Activated T-helper 1 cell treated with anti-CD3 and anti-CD28 coated beads, Interleukin-12 subunit alpha, Interleukin-12 subunit beta, Interleukin-2, Interleukin-4 antibody, amounts not matched to agents 30 ng/mL and 10 ng/mL and 1 ng/mL, durations not matched to agents 14 hours and 24 hours and 36 hours (primary cell): ENCODE measurements at places on chromosomes 1 and 21. TPM values are rescaled to one million over a fixed set of nuclear protein-coding genes. Genes with fewer than 3 reads are reported as not detected.

GBP7 gene
- not detected in 2 replicates for total RNA-seq

- no peaks in the 10 kb centered on the region for H3K36me3 ChIP-seq
- no peaks in the 10 kb centered on the region for H3K4me1 ChIP-seq
- H3K27ac ChIP-seq, result no peak overlapping the region
- no peak for DNase-seq
Observed at GRCh38 chr1:79845936-79846335, 839.4 kb upstream of the ADGRL4 start.

OR2L5 gene
- total RNA-seq, result not detected in 2 replicates

C1orf87 gene
- total RNA-seq, result not detected in 2 replicates

- H3K27ac ChIP-seq, result peak overlapping the region; percentile 69
- peak overlapping the region; percentile 8 for H3K4me3 ChIP-seq
- H3K36me3 ChIP-seq, result peaks cover 5% of the 10 kb centered on the region
Observed at GRCh38 chr1:66438501-66438900, 95.5 kb upstream of the SGIP1 start.

DNA sequence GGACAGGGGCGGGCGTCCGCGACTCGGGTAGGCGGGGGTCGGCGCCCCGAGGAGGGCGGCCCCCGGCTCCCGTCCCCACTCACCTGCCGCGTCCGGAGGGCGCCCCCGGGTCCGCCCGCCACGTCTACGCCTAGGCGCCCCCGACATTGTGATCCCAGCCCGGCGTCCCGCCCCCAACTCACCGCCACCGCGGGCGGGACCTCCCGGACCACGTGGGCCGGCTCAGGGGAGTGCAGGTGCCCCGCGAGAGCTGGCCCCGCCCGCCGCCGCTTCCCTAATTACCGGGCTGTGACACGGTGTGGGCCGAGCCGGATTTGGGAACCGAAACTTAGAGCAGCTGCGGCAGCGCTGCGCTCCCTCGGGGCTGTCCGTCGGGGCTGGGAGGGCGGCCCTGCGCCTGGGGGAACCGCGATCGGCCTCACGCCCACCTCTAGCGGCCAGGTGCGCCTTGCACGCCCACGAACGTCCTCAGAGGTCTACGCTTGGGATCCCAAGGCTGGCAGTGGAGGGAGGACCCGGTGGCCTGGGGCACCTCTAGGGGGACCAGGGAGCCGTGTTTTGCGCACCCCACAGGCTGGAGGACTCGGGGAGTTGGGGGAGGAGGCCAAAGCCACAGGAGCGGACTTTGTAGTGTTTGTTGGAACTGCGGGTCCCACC is 521 bp upstream of the NADK start:
- H3K27ac ChIP-seq, result peak overlapping the region; percentile 87
- peak; percentile 81 for DNase-seq
- H3K36me3 ChIP-seq, result peaks cover 12% of the 10 kb centered on the region
- H3K27me3 ChIP-seq, result no peaks in the 10 kb centered on the region
- H3K4me3 ChIP-seq, result peak overlapping the region; percentile 78
- peaks cover 56% of the 10 kb centered on the region for H3K4me1 ChIP-seq

GRCh38 chr1:52552236-52552504 is 722 bp downstream of the TUT4 start:
- no peak overlapping the region for H3K27ac ChIP-seq
- H3K27me3 ChIP-seq, result peaks cover 3% of the 10 kb centered on the region
- peaks cover 40% of the 10 kb centered on the region for H3K4me1 ChIP-seq
- peaks cover 4% of the 10 kb centered on the region for H3K36me3 ChIP-seq
- H3K4me3 ChIP-seq, result no peak overlapping the region

DNA sequence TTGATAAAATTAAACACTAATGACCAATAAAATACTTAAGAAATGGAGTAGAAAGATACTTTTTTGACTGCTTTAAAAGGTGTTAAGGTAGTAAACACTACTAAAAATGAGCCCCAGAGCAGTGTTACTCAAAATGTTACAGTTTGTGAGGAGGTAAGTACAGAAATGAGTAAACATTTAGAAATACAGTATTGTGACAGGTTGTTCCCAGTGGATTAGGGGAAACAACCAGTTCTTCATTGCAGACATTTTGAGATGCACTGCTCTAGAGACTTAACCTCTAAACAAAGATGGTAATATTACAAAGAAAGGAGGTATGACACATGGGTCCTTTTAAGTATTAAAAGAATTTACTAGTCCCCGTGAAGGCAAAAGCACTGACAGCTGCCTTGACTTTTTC is 12.7 kb downstream of the DHX9 start:
- peaks cover 44% of the 10 kb centered on the region for H3K4me1 ChIP-seq
- peaks cover 73% of the 10 kb centered on the region for H3K36me3 ChIP-seq
- H3K27me3 ChIP-seq, result no peaks in the 10 kb centered on the region
- no peak overlapping the region for H3K27ac ChIP-seq

DNA sequence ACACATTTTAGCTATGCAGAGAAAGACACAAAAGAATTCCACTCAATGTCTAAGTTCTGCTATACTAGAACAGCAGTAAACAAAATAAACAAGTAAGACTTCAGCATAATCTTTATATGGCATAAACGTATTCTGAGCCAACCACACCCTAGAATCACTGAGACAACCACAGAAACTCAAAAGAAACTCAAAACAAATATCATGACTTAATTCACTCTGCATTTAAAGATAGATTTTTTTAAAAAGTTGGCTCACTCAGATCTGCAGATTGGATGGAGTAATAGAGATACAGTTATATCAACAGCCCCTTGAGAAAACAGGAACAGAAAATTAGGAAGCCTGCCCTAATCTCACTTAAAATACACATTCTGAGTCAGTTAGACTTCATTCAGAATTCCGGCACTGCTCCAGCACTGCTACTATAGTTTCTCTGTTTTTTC is 95.0 kb downstream of the COL24A1 start:
- no peak for DNase-seq
- H3K27ac ChIP-seq, result no peak overlapping the region
- no peaks in the 10 kb centered on the region for H3K4me1 ChIP-seq
- no peaks in the 10 kb centered on the region for H3K36me3 ChIP-seq
- H3K4me3 ChIP-seq, result no peak overlapping the region

GRCh38 chr1:107871259-107871658 is 93.7 kb downstream of the VAV3 start:
- H3K4me1 ChIP-seq, result peaks cover 8% of the 10 kb centered on the region
- H3K27me3 ChIP-seq, result no peaks in the 10 kb centered on the region
- H3K4me3 ChIP-seq, result no peak overlapping the region
- no peak overlapping the region for H3K27ac ChIP-seq
- no peaks in the 10 kb centered on the region for H3K36me3 ChIP-seq
- no peak for DNase-seq

- peaks cover 10% of the 10 kb centered on the region for H3K4me1 ChIP-seq
- peaks cover 5% of the 10 kb centered on the region for H3K36me3 ChIP-seq
- peaks cover 2% of the 10 kb centered on the region for H3K27me3 ChIP-seq
- no peak overlapping the region for H3K27ac ChIP-seq
- H3K4me3 ChIP-seq, result no peak overlapping the region
Observed at GRCh38 chr1:185396126-185396525, 79.1 kb upstream of the IVNS1ABP start.

GRCh38 chr1:14549897-14550620 is 48.4 kb upstream of the KAZN start:
- H3K27me3 ChIP-seq, result peaks cover 2% of the 10 kb centered on the region
- no peaks in the 10 kb centered on the region for H3K36me3 ChIP-seq
- H3K4me1 ChIP-seq, result no peaks in the 10 kb centered on the region
- H3K27ac ChIP-seq, result no peak overlapping the region

RBM8A gene
- 331 and 354 TPM in 2 replicates for total RNA-seq

DNA sequence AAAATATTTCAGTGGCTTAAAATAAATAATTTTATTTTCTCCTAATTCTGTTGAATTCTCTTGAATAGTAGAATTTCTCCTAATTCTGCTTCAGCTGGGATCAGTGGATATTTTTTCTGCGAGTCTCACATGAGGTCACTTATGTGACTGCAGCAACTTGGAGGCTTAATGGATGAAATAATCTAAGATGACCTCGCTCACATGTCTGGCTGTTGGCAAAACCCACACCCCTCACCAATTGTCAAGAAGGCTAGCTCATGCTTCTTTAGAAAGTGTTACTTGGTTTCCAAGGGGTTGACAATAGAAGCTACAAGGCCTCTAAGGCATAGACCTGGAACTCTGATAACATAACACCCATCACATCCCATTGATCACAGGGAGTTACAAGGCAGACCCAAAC is 156.9 kb upstream of the DPYD start:
- H3K36me3 ChIP-seq, result no peaks in the 10 kb centered on the region
- no peak overlapping the region for H3K27ac ChIP-seq
- no peak overlapping the region for H3K4me3 ChIP-seq
- DNase-seq, result no peak
- H3K27me3 ChIP-seq, result peaks cover 3% of the 10 kb centered on the region
